ENCODE measurements at places on chromosomes 7 and 10.
A peak's percentile ranks its signal among the peaks of the same experiment; 100 is the strongest.

- no peak for DNase-seq
Observed at GRCh38 chr10:62738916-62739315, 65.6 kb upstream of the ADO start.

DNA sequence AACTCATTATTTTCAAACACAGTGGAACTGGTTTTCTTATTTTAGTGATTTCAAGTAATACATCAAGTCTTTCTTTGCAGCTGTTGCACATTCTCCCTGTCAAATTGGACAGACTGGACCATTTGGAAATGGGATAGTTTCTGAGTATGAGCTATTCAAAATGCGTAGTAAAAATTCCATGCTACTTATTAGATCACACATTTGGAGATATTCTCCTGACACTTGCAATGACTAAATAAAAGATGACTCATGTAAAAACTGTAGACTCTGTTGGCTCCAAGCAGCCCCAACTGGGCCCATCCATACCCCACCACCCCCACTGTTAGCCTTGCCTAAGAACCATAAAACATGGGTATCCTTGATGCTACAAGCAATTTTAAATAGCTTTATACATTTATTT lies 25.9 kb upstream of the BICC1 start:
- DNase-seq: no peak

DNA sequence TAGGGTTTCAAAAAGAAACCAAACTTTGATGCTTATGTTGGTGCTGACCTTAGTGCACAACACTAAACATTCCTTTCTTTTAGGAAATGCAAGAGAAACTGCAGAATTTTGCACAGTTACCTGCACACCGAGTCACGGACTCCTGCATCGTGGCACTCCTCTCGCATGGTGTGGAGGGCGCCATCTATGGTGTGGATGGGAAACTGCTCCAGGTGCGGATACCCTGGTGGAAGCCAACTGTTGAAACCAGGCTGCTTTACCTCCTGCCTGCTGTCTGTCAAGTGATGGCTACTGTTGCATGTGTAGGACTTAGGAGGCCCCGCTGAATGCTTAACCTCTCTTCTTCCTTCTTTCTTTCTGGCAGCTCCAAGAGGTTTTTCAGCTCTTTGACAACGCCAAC lies 11.7 kb downstream of the CASP2 start:
- DNase-seq: no peak

GRCh38 chr7:29609162-29610037 lies 45.8 kb downstream of the PRR15 start:
- DNase-seq: no peak

DNA sequence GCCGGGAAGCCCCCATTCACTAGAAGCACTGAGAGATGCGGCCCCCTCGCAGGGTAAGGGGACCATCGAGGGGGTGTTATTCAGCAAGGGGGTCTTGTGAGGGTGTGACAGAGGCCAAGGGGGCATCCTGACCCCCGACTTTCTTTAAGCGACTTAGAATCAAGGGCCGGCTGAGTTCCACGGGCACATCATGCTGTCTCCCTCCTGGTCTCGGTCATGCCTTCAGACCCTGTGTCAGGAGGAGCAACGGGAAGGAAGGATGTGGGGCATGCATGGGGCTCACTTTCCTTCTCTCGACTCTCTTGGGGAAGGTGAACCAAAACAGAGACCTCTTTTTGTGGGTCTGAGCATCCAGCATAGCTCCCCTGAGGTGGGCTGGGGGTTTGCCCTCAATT lies 2.5 kb downstream of the ACSL5 start:
- no peak for DNase-seq

DNA sequence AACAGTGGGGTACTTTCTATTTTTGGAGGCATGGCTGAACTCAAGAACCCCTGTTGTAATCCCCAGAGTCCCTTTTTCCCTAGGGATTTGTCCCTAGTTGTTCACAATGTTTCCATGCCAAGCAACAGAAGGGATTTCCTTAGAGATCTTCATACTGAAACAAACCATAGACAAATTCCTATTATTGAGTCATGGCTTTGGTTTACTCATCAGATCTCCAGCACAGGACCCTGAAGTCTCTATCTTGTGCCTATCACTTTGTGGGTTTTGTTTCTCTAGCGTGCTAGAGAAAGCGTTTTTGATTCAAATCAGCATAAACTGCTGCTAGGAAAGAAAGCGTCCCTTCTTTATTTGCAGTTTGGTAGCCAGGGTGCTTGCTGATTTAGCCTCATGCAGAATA lies 165.0 kb downstream of the BAMBI start:
- DNase-seq: no peak

DNA sequence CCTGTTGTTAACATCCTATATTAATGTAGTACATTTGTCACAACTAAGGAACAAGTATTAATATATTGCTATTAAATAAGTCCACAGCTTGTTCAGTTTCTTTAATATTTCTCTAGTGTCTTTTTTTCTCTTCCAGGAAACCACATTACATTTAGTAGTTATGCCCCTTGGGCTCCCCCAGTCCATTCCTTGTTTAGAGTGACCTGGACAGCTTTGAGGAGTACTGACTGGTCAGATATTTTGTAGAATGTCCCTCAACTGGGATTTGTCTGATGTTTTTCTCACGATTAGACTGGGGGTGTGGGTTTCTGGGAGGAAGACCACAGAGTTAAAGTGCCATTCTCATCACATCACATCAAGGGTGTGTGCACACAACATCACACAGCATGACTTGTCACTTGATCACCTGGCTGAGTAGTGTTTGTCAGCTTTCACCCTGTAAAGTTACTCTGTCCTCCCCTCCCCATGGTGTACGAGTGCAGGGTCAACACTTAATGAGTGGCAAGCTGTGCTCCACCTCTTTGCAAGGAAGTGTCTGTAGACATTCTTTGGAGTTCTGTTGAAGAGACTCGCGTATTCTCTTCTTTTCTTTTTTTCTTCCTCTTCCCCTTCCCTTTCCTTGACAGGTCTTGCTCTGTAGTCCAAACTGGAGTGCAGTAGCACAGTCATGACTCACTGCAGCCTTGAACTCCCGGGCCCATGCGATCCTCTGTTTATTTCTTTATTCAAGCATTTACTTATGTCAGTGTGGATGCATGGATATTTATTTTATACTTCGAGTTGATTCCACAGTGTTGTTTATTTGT lies 10.2 kb downstream of the LMTK2 start:
- DNase-seq: no peak

GRCh38 chr10:5555881-5556280 lies 31.1 kb downstream of the CALML3 start:
- no peak for DNase-seq

- peak; percentile 25 for DNase-seq
Observed at GRCh38 chr10:69730251-69731156, 71.2 kb upstream of the COL13A1 start.

GRCh38 chr10:24393201-24393600 lies 184.3 kb downstream of the KIAA1217 start:
- no peak for DNase-seq

DNA sequence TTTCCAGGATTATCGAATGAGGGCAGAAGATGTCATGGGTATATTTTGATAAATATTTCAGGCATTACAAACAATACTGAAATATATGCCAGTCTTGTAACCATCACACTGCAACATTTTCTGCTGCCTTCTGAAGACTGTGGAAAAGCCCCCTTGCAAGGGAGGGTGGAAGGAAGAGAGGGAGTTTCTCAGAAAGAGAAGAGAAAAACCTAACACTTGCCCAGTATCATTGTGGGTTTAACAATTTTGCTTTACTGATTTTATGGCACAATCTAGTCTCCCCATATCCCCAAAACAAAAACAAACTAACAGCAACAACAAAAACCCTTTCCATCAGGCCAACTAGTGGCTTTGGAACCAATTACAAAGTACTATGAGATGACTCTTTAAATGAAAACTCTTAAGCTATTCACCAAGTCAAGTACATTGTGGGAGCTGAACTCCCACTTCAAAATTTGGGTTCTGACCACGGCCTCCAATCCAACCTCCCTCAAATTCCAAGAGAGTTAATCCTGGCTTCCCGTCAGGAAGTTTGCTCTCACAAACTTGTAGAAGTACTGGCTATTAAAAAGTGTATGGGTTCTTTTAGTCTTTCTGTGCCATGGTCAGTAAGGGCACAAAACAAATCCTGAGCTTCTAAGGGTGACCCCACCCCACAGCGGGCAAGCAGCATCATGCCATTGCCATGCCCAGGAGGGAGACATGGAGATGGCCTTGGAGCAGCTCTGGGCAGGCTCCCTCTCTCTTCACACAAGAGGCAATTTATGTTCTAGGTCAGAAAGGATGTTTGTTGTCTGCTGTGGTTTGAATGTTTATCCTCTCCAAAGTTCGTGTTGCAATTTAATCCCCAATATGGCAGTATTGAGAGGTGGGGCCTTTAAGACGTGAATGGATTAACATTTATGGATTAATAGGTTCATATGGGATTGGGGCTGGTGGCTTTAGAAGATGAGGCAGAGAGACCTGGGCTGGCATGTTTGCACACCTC lies 96.3 kb downstream of the JAZF1 start:
- no peak for DNase-seq

- no peak for DNase-seq
Observed at GRCh38 chr7:98205162-98205845, 5.9 kb upstream of the BHLHA15 start.

GRCh38 chr10:121405549-121405948 lies 192.7 kb downstream of the FGFR2 start:
- no peak for DNase-seq

- DNase-seq: no peak
Observed at GRCh38 chr10:113041841-113042750, 92.0 kb downstream of the TCF7L2 start.

- no peak for DNase-seq
Observed at GRCh38 chr7:136997735-136998134, 129.3 kb downstream of the CHRM2 start.

- no peak for DNase-seq
Observed at GRCh38 chr10:22803261-22803885, 89.0 kb upstream of the PIP4K2A start.

GRCh38 chr10:70562036-70562755 lies 40.3 kb downstream of the PRF1 start:
- DNase-seq: no peak

GRCh38 chr10:131569851-131570715 lies 258.6 kb upstream of the TCERG1L start:
- DNase-seq: no peak

DNA sequence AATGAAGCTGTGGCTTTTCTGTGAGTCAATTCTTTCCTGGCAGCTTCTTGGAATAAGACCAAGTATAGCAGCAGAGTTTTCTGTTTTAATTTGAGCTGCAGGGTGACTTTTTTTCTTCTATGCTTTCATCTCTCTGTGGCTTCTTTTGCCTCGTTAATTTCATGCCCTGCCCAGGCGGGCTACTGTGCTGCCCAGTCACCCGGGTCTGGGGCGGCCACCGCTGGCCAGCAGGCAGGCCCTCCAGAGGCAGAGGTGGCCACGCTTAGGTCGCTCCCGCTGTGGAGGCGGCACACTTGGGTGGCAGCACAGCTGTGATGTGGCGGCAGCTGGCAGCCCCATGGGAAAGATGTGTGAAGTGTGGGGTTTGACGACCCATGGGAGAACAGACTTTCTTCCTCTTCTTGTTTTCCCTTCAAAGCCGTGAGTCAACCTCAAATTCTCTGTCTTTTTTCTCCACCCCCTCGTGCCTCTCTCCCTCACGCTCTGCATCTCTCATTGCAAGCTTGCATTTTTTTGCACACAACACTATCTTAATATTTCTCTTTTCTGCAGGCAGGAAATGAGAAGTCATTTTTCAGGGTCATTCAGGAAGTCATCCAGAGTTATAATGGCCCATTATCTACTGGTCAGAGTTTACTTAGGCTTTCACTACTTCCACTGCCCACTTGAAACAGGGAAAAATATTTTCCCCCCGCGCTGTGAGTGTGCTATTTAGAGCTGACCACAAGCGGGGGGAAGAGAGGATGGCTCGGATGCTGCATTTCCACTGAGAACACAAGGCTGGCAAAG lies 67.8 kb downstream of the EGFR start:
- peak; percentile 17 for DNase-seq

DNA sequence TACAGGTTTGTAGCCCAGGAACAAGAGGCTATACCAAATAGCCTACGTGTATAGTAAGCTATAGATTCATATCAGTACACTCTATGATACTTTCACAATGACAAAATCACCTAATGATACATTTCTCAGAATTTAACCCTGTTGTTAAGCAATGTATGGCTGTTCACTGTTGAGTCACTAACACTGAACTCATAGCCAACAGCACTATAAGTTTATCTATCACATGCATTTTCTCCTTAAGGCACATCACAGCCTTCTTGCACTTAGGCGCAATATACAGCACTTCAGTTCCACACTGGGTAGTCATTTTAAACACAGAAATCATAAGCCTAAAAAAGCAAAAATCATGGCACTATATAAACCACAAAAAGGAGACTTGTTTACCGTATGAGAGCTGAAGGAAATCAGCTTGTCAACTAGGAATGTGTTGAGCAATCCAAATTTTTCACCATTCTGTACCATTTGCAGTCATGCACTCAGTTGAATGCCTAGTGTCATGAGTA lies 45.6 kb downstream of the ZNF438 start:
- no peak for DNase-seq

GRCh38 chr10:99654390-99655175 lies 4.7 kb upstream of the ENTPD7 start:
- DNase-seq: no peak

- DNase-seq: no peak
Observed at GRCh38 chr10:86727470-86727869, 28.9 kb upstream of the BMPR1A start.

DNA sequence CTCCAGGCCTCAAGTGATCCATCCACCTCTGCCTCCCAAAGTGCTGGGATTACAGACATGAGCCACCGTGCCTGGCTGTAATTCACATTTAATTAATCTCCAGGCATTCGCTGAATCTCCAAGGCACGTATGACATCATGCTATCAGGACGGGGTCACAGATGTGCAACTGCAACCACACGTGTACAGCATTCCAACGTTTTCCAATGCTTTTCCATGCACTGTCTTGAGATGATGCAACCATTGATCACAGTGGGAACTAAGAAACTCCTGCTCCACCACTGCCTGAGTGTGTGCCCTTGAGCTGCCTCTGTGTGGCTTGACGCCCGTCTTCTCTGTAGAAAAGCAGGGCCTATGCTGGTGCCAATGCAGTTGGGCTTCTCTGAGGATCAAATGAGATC lies 119.8 kb upstream of the LYZL2 start:
- DNase-seq: no peak

- DNase-seq: no peak
Observed at GRCh38 chr7:76048668-76048988, 722 bp downstream of the MDH2 start.

Data from midbrain (tissue), 1 donor.